Stimulated activated CD4-positive, alpha-beta T cell treated with anti-CD3 and anti-CD28 coated beads, Interleukin-12 subunit alpha, Interleukin-12 subunit beta, amount 100 ng/mL, for 24 hours (primary cell): ENCODE measurements at places on chromosomes 11 and 22.

DNA sequence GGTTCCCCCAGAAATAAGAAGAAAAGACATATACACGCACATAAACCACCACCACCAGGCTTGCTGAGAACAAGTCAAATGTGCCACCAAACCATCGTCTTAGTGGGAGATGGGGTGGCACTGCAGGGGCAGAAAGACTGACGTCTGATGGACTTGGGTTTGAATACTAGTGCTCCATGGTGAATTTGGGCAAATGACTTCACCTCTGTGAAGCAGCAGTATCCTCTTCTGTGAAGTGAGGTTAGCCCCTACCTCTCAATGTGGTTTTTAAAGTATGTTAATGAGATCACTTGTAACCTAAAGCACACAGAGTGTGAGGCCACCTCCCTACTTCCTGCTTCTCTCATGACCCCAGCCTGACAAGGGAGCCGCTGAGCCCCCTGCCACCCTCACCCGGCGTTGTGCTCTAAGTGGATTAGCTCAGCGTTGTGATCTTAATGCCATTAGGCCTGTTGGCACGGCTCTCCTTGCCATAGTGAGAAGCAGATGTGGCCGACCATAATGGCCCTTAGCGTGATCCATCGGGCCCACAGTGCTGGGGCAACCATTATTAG lies 14.4 kb downstream of the ZBTB16 start:
- no peak for DNase-seq

DNA sequence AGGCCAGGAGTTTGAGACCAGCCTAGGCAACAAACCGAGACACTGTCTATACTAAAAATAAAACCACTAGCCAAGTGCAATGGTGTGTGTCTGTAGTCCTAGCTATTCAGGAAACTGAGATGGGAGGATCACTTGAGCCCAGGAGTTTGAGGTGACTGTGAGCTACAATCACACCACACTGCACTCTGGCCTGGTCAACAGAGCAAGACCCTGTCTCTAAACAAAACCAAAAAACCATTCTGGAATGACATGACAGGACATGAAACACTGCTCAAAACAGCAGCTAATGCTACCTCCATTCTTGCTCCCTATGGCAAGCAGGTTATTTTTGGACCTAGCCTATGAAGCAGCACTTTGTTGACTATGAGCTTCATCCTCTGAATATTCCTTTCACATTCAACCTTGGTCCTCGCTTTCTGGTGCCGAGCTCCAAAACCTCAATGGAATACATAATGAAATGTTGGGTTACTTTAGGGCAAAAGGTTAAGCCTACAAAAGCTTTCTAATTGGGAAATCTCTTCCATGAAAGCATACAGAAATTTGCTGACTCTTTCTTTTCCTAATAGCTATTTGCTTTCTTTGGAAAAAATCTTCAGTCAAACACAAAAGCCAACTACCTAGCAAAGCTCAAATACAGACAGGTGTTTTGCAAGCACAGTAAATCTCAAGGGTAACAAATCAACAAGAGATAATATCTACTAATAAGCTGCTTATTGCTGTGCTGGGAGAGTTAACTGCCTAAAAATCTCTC lies 21.1 kb downstream of the SIK3 start:
- DNase-seq: no peak

DNA sequence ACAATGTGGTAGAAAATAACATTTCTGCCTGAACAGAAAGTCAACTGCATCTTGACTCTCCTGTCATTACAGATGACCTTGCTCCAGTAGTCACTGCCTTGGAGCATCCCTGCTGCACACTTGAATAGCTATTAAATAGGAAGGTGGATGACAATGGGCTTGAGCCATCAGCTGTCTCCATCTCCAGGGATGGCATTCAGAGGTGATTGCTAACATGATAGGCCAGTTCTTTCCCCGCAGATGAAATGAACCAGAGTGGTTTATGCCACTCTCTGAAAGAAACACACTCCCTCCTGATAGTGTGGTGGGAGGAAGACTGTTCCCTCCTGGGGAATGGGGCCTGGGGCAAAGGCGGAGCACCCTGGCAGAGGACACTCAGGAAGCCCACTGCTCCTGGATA lies 57.1 kb upstream of the OLFML1 start:
- no peak for DNase-seq

DNA sequence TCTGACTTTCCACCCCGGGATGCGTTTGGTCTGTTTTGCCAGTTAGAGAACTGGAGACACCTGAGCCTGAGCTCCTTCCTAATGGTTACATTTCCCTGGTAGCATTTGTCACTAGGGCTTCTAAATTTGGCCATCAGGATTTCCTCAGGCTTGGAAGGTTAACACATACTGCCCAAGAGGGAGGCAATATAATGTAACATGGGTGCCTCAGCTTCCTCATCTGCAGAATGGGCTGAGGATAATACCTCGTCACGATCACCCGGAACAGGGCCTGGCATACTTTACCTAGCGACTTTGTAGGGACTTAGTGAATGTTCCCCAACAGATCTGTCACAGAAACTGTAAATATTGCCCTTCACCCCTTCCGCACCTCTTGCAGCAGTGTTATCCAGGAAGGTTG lies 11.3 kb downstream of the IL17RA start:
- DNase-seq: no peak

GRCh38 chr11:76275446-76275845 lies 69.1 kb upstream of the WNT11 start:
- DNase-seq: no peak

DNA sequence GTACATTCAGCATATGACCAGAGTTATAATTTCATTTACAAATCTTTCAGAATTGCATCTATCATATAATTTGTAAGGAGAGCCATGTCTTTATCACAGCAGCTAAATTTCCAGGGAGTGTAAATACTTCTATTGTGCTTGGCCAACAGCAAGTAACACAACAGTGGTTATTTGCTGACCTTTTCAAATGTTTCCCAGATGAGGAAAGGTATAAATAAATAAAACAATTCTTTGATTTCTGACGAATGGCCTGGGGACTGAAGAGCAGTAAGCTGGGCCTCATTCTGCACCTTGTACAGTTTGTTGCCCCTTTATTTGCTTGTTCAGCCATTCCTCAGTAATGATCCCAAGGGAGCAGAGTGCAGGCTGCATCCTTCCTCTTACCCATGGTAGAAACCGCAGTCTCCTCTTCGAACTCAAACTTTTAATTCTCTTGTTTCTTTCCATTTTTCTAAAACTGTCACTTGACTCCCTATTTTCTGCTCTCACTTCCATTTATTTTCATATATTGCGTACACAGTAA lies 132.8 kb downstream of the DDX10 start:
- DNase-seq: no peak

- DNase-seq: no peak
Measured at GRCh38 chr11:7577291-7578190, 63.7 kb downstream of the PPFIBP2 start.

DNA sequence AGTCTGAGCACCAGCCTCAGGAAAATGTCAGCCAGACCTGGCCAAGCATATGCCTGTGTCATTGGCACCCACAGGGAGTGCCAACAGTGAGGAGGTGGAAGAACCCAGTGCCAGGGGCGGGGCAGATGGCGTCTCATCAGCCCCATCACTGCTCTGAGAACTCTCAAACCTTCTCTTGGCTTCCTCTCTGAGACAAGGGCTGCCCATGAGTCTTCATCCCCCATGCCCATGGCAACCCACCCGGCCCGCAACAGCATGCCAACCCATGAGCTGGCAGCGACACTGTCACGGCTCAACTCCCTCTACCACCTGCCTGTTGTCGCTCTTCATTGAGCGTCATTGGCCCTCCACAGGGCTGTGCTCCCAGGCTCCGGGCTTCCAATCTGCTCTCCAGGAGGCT lies 340.5 kb downstream of the BUD13 start:
- no peak for DNase-seq

DNA sequence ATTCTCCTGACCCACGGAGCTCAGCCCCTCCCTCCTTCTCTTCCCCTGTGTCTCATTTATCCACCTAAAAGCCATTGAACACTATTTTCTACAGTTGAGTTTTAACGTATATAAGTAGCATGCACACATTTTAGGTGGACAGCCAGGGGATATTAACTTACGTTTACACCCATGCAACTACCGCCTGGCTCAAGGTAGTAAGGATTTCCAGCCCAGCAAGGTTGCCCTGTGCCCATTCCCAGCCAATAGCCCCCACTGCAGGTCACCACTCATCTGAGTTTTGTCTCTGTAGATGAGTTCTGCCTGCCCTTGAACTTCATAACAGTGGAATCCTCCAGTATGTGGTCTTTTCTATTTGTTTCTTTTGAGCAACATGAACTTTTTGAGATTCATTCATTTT lies 65.4 kb downstream of the SMIM38 start:
- DNase-seq: no peak

DNA sequence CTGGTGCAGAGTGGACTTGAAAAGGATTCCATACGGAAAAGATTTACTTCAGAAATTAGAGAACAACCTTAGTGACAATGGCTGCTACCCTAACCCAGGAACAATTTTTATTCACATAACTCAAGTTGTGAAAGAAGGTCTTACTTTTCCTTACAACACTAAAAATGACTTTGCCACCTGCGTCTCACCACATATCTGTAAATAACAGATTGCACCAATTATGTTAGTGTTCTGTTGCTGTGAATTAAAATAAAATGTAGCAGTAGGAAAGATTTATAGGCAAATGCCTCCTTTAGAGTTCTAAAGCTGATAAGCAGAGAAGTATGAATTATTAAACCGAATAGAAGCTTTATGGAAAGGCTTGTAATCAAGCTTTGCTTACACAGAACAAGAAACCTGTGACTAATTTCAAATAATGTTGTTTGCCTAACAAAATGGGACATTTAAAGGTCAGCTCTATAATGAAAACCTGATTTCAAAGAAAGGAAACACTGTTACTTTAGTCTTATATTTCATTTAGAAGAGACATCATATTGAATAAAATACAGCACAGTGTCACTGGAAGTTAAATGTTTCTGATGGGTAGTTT lies 2237.8 kb downstream of the LRRC4C start:
- no peak for DNase-seq
